ENCODE measurements at places on chromosomes 16 and 17. TPM values are rescaled to one million over a fixed set of nuclear protein-coding genes. Genes with fewer than 3 reads are reported as not detected.

UBALD1 gene
- total RNA-seq, result 10.3 TPM

ARL5C gene
- not detected for total RNA-seq

ATP5PD gene
- 323 TPM for total RNA-seq

- DNase-seq, result no peak
These were observed 30.5 kb downstream of the TMEM238L start for GRCh38 chr17:10773391-10773790.

- no peak for DNase-seq
These were observed 76.6 kb downstream of the ZZEF1 start for GRCh38 chr17:4066210-4066609.

GRCh38 chr17:67922503-67922902, 73.8 kb downstream of the C17orf58 start:
- no peak for DNase-seq

- DNase-seq, result no peak
These were observed 29.4 kb downstream of the UTP18 start for GRCh38 chr17:51289696-51290111.

- no peak for DNase-seq
These were observed 6.4 kb downstream of the CBLN1 start for GRCh38 chr16:49275050-49275730.

- peak; percentile 55 for DNase-seq
These were observed 50.8 kb downstream of the TBC1D26 start for GRCh38 chr17:15782866-15783265.

DNA sequence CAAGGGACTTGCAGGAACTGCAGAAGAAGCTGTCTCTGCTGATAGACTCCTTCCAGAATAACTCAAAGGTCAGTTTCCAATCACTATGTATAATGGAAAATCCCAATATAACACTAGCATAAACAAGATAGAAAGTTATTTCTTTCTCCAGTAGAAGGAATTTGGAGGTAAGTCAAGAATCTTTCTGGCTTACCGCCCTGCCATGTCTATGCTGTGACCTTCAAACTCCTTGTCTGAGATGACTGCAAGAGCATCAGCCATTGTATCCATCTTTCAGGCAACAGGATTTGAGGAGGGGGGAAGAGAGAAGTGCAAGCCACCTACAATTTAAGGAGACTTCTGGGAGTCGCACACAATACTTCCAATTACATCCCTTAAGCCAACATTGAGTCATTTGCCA, 2.7 kb downstream of the LDAF1 start:
- DNase-seq, result no peak

- peak; percentile 46 for DNase-seq
These were observed 89.0 kb upstream of the DNAH17 start for GRCh38 chr17:78665952-78666920.

DNA sequence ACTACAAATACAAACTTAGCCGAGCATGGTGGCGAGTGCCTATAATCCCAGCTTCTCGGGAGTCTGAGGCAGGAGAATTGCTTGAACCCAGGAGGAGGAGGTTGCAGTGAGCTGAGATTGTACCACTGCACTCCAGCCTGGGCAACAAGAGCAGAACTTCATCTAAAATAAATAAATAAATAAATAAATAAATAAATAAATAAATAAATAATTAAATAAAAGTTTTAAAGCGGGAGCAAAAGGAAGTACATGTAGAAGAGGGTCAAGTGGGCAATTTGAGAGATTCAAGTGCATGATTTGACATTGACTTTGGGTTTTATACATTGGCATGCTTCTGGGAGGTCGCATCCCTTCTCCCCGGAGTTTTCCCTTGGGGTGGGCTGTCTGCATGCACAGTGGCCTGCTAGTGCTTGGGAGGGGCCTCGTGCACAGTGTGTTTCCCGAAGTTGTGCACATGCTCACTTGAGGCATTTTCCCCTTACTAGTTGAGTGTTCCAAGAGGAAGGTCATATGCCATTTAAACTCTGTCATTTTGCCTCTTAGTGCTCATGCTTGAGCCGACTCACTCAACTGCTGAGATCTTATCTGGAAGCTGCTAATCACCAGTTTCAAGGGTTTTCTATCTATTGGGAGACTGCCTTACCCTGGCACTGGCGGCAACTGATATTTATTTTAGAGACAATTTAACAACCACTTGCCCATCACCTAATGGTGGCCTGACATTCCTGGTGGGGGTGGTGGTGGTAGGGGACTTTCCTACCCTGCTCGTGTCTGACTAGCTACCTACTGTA, 193.2 kb upstream of the MPHOSPH6 start:
- DNase-seq, result no peak

- no peak for DNase-seq
These were observed 15.2 kb downstream of the ANKRD11 start for GRCh38 chr16:89475144-89475543.

DNA sequence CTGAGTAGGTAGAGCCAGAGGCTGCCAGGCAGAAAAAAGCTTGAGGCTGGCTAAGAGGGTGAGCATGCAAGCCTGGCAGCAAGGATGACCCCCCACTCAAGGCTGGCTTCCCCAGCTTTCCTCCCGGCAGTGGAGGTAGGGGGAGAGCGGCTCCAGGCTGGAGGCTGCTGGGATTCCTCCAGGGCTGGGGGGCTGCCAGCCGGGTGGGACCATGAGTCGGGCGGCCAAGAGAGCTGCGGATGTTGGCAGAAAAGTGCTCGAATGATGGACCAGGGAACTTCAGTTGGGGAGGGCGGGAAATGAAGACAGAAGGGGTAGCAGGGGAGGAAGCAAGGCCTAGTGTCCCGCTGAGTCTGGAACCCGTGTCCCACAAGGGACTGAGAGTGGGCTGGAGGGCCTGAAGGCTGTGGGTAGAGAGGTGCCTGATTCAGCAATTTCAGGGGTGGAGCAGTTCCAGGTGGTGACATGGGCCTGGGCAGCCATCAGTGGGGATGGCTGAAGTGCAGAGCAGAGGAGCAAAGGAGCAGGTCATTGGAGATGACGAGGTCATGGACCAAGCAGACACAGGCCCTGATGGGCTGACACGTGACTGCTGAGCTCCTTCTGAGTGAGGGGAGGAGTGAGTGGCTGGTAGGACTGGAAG, 20.3 kb downstream of the HSD11B2 start:
- DNase-seq, result no peak
